Gastrocnemius medialis (tissue), 4 donors: ENCODE measurements at places on chromosomes 7 and 10.

GRCh38 chr10:34241226-34242000, 573.7 kb downstream of the PARD3 start:
- no peak for DNase-seq

GRCh38 chr10:123301077-123301857, 147.1 kb downstream of the BUB3 start:
- peak; percentile 6 for DNase-seq

DNA sequence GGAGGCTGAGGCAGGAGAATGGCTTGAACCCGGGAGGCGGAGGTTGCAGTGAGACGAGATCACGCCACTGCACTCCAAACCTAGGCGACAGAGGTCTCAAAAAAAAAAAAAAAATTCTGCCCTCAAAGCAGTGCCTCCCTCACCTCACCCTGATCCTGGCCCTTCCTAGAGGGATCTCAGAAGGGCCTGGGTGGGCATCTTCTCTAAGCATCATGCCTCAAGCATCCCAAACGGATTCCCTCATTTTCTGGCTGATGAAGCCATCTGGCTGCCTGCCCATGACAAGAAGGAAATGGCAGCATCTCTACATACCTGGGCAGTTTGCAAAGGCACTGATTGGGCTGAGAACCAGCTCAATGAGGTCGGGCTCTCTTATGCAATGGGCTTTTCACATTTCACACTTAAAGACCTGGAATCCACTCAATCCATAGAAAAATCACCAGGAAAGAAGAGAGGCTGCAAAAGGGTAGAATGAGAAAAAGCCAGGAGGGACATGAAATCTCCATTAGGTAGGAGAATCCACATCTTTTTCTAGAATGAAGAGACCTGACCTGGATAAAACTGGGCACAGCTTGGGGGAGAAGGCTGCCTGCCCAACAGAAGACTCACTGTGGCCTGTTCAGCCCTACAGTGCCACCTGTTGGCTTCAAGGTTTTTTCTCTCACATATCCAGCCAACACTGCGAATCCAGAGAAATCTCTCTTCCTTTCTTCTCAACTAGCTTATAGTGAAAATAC, 48.1 kb downstream of the PDLIM1 start:
- no peak for DNase-seq

DNA sequence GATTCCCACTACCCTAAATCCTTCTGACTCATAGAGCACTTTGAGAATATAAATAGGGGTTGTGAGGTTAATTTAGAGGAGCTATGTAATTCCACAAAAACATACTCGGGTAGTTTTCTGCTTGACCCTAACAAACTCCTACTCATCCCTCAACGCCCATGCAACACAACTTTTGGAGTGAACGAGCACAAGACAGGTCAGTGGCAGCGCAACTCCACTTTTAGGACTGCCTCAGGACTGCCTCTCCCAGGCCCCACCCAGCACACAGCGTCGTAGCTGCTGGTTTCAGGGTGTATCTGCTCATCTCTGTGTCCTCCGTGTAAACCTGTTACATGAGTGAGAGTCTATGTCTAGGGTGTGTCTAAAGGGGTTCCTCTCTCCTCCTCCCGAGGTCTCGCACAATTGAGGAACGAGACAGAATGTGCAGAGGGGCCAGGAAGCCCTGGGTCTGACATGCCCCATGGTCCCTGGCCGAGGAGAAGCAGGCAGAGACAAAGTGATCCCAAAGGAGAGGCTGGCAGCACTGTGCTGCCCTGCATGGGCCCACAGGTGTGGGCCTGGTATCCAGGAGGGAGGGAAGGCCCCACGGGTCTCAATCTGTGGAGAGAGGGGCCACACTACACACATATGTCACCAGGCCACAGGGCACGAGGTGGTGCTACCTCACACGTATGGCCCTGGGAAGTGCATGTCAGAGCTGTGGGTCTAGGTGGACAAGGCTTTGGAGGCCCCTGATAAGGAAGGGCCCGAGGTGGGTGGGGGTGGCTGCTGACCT, 45.5 kb downstream of the CAMK2B start:
- DNase-seq = peak; percentile 8

- no peak for DNase-seq
Measured at GRCh38 chr10:23310404-23310803, 34.2 kb downstream of the C10orf67 start.

- no peak for DNase-seq
Measured at GRCh38 chr10:125940515-125940914, 44.2 kb downstream of the FANK1 start.

DNA sequence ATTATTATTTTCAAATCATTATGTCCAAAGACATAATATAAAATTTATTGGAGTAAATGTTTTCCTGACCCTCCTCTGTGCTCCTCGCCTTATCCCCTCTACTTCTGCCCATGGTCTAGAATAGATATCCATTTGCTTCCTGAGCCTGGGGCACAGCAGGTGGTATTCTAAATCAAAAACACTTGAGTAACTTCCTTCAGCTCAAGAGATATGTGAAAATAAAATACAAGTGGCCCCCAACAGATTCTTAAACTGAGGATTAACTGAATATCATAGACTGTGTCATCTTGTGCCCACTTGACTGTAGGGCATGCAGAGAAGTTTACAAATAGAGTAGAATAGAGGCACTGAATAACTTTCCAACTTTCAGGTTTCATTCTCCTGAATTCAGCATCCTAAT, 59.1 kb downstream of the HGF start:
- DNase-seq = no peak

DNA sequence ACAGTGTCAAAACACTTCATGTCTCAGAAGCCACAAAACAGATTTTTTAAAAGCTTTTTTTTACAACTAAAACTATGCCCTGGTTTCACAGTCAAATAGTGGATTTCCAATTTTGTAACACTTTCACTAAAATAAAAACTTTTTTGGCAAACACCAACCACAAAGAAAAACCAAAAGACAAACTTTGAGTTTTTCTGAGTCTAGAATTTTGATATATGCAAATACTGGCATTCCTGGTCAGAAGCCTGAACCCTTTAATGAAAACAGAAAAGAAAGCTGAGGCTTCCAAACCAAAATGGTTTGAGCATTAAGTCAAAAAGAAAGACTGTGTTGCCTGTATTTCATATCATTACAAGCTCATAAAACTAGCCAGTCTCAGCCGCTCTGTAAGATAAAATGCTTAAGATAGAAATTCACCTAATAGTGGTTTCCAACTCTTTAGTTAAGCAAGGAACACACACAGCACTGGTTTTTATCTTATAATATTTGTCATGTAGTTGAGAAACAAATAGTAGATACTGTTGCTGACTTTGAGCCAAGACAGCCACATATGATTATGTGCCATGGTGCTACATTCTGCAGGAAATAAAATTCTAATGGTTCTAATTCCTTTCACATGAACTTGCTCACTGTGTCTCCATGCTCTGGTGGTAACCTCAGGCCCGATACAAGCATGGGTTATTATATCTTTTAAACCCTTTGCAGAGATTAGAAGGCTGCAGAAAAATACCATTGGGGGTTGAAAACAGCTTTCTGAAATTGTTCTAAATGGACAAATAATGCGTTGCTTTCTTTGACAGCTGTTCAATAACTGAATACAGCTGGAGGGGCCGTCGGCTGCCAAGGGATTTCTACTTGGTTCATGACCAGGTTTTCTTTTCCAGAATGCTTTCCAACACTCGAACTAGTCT, 49.4 kb downstream of the FAM171A1 start:
- no peak for DNase-seq

DNA sequence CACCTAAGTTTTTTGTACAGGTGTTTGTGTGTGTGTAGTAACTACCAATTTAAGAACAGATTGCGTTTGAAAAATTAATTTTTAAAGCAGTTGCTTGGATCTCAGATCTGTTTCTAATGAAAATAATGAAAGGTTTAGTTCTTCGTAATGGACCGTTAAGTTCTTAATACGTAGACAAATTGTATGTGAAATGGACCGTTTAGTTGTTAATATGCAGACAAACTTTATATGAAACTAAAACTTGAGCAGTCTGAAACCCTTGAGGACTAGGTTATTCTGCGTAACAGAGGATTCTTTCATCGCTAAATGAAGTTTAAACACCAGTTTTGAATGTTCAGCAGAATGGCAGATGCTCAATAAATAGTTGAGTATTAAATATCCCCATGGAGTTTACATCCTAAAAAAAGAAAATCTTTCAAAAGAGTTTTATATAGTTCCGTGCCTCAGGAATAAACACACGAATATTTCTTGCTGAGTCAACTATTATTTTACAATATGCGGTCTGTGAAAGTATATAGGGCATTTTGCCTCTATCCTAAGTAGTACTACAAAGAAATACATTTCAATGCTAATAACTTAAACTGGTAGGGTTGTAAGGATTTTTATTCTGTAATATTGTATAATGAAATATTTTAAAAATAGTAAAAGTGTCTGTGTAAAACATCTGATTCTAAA, 1.2 kb downstream of the DBF4 start:
- DNase-seq = no peak

DNA sequence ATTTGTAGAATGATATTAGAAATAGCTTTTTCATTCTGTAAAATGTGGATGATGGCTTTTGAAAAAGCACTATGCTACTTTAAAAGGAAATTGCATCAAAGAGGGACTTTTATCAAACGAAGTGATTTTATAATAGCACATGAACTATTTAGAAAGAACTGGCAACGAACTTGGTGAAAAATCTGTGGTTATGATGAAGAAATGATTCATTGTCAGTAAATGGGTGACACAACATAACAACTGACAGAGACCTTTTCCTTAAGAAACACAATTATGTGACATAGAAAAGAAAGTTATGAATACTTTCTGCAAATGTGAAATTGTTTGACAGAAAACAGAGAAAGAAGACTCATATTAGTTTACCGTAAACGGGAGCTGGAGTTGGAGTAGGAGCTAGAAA, 60.7 kb upstream of the LAMB4 start:
- DNase-seq = no peak

DNA sequence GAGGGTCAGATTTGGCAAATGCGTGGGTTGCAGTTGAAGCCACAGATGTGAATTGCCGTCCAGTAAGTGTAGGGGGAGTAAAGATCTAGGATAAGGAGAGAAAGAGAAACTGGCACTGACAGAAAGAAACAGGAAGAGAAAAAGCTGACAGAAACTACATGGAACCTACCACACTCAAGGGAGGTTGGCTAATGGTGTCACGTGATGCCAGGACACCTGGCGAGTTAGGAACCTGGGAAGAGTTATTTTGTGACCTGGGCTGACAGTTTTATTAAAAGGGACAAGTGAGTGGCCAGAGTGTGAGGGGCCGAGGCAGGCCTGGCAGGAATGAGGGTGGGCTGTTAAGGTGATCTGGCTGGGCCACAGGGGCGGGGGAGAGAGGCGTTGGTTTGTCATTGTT, 188.7 kb downstream of the ADARB2 start:
- DNase-seq = no peak

- DNase-seq = no peak
Measured at GRCh38 chr10:48626986-48627731, 22.3 kb upstream of the ARHGAP22 start.

DNA sequence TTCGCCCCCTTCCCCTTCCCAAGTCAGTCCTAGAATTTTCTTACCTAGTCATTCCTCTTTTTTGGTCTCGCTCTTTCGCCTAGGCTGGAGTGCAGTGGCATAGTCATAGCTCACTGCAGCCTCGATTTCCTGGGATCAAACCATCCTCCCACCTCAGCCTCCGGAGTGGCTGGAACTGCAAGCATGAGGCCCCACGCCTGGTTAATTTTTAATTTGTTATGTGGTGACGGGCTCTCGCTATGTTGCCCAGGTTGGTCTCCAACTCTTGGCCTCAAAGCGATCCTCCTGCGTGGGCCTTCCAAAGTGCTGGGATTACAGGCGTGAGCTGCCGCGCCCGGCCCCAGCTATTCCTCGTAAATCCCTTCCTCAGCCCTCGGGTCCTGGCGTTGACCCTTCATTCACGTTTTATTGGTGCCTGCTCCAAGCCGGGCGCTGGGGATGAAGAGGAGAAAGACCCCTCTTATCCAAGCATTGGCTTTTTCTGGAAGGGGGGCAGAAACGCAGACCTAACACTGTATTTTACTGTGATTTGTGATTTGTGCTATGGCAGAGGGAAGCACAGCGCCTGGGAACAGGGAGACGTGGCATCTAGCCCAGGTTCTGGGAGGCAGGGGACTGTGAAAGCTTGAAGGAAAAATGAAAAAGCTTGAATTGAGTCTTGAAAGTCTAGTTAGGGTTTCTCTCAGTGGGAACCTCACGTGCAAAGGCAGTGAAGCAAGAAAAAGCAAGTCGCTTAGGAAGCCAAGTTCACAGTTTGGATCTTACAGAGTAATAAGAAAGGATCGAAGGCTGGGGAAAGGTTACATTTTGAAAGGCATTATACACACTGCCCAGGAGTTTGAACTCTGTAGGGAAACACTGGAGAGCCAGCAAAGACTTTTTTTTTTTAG, 516 bp downstream of the ZNHIT1 start:
- DNase-seq = no peak

- DNase-seq = no peak
Measured at GRCh38 chr10:4671451-4672145, 154.4 kb upstream of the AKR1E2 start.

DNA sequence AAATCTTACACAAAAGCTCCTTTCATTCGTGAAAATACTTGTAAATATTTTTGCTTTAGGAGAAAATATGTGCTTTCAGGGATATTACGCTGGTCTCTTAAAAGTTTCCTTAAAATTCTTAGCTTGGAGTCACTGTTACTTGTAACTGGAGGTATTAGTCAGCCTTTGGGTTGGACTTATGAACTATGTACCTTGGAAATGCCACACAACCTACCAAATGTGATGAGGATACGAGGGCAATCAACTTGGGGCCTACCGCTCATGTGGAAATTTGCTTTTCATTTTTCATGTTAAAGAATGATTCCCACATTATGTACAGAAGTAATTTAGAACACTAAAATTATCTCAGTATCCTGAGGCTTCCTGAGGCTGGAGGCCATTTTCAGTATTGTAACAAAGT, 23.1 kb downstream of the SPAM1 start:
- DNase-seq = no peak

GRCh38 chr7:129376076-129376777, 58.0 kb upstream of the STRIP2 start:
- peak; percentile 20 for DNase-seq

- DNase-seq = no peak
Measured at GRCh38 chr10:77606751-77607150, 30.9 kb downstream of the KCNMA1 start.
